Urinary bladder (tissue), 4 donors: ENCODE measurements at places on chromosomes 5 and 9. TPM values are rescaled to one million over a fixed set of nuclear protein-coding genes. Genes with fewer than 3 reads are reported as not detected.

DNA sequence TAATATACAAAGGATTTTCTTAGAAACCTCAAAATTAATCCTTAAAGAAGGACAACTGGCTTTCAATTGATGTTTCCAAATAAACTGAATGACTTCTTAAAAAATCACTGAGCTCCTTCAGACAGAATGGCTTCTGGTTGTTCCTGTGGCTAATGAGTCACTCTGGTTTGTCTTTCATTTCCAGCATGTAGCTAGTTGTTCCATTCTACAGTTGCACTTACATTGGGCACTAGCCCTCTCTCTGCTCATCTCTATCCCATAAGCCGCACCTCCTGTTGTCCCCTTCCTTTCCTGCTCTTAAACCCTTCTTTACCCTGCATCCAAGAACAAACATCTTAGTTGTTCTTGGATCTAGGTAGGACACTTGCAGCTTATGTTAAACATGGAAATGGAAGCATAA lies 235.3 kb upstream of the HAPLN1 start:
- DNase-seq, result no peak

- no peak for DNase-seq
Measured at GRCh38 chr9:133979921-133980863, 11.9 kb downstream of the VAV2 start.

- no peak for DNase-seq
Measured at GRCh38 chr5:163571744-163572143, 66.3 kb downstream of the MAT2B start.

- DNase-seq, result no peak
Measured at GRCh38 chr5:160621526-160621925, 199.9 kb downstream of the PTTG1 start.

DNA sequence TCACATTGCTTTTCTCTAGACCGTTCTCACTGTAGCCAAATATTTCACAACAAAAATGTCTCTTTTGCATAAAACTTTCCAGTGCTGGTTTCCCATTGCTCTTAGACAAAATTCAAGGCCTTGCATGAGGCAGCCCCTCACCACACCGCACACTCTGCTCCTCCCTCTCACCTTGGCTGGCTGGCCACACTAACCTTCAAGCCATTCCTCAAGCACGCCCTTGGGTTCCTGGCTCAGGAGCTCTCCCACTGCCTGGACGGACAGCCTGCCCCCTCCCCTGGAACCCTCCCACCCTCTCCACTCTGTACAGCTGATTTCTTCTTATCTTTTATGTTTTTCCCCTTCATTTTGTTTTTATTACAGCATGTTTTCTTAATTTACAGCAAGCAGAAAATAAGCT lies 83.2 kb downstream of the PDZD2 start:
- no peak for DNase-seq

GRCh38 chr5:145697251-145697990 lies 137.7 kb downstream of the PRELID2 start:
- no peak for DNase-seq

- no peak for DNase-seq
Measured at GRCh38 chr5:33981408-33982162, 2.9 kb downstream of the SLC45A2 start.

DNA sequence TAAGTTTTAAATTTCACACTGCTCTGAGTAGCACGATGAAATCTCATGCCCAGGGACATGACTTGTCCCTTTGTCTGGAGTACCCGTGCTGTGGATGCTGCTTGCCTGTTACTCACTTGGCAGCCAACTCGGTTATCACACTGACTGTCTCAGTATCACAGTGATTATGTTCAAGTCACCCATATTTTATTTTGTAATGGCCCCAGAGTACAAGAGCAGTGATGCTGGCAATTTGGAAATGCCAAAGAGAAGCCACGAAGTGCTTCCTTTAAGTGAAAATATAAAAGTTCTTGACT lies 22.8 kb upstream of the SCGB3A2 start:
- no peak for DNase-seq

CDC14B gene
- polyA plus RNA-seq, result 11.7 TPM

C7 gene
- 609 TPM for polyA plus RNA-seq

DOCK8 gene
- polyA plus RNA-seq, result 5.2 TPM

EFNA5 gene
- 2.1 TPM for polyA plus RNA-seq

RNF20 gene
- polyA plus RNA-seq, result 28.6 TPM
